Thymus (tissue), 14 donors: ENCODE measurements at places on chromosomes 12 and 14. TPM values are rescaled to one million over a fixed set of nuclear protein-coding genes. Genes with fewer than 3 reads are reported as not detected.

DNA sequence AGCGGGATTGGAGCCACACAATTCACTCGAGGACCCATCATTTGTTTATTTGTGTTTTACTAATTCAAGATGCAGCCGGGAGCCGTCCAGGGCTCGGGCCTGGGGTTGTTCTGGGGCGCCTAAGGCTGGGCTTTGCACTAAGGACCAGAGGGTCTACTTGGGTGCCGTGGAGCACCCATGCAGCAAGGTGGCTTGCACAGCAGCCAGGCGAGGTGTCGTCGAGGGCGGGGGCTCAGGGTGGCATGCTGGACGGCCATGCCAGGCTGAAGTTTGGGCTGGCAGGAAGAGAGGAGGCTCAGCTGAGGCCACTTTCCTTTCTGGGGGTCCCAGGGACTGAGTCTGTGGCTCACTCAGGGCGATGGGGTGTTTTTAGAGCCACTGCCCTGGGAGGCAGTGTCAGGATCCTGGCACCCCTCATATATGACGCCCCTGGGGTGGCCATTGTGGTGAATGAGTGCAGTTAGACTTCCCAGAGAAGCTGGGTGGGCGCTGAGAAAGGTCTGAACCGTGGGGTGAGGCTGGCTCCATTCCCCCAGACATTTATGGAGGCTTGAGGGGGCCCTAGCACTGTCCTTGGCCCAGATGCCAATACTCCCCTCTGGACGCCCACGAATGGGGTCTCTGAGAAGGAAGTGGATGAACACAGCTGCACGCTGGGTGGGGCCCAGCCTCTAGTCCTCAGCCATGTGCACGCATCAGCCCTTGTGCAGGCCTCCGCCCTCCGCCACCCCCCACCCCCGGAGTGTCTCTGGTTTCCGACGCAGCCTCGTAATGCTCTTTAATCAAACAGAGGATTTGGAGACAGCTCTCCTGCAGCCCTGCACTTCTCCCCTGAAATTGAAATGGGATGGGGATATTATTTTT is 11.3 kb downstream of the MEG3 start:
- no peak for DNase-seq
- no peaks in the 10 kb centered on the region for H3K36me3 ChIP-seq
- H3K4me1 ChIP-seq, result peaks cover 4% of the 10 kb centered on the region
- H3K27ac ChIP-seq, result no peak overlapping the region
- H3K27me3 ChIP-seq, result no peaks in the 10 kb centered on the region

GRCh38 chr14:26687301-26687837 is 89.5 kb upstream of the NOVA1 start:
- DNase-seq, result no peak
- H3K4me3 ChIP-seq, result no peak overlapping the region
- H3K4me1 ChIP-seq, result no peaks in the 10 kb centered on the region
- H3K36me3 ChIP-seq, result no peaks in the 10 kb centered on the region

DNA sequence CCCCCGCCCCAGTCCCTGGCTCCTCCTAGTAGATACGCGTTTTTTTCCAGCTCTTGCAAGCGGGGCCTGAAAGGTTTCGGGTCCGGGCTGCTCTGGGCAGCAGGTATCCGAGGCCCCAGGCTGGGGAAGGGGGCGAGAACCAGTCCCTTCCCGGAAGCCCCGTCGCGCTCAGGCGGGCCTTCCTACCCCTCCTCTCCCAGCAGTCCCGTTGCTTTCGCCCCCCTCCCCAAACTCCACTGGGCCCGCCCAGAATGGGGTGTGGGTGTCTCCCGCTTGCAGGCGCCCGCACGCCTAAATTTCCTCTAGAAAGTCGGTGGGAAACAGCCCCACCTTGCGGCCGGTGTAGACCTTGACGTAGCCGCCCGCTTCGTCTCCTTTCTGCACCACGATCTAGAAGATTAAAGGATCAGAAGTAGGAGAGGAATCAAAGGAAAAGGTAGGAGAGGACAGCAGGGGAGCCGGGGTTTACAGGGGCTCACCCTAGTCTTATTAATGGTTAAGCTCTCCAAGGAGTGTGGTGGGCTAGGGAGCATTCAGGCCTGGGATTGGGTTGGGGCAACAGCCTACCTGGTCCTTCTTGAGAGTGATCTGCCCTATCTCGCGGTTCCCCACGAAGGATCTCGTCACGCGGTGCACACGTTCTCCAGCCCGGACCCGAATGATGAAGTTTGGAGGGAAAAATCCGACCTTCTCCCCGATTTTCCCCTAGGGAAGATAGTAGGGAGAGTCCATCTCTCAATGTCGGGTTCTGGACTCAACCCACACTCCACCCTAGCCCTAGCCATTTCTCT is 7.3 kb downstream of the STAC3 start:
- peak; percentile 82 for DNase-seq
- H3K4me1 ChIP-seq, result peaks cover 21% of the 10 kb centered on the region
- H3K36me3 ChIP-seq, result no peaks in the 10 kb centered on the region

GRCh38 chr12:108419949-108420348 is 80.8 kb upstream of the CMKLR1 start:
- no peak overlapping the region for H3K27ac ChIP-seq
- DNase-seq, result no peak
- no peak overlapping the region for H3K4me3 ChIP-seq
- H3K36me3 ChIP-seq, result no peaks in the 10 kb centered on the region

DNA sequence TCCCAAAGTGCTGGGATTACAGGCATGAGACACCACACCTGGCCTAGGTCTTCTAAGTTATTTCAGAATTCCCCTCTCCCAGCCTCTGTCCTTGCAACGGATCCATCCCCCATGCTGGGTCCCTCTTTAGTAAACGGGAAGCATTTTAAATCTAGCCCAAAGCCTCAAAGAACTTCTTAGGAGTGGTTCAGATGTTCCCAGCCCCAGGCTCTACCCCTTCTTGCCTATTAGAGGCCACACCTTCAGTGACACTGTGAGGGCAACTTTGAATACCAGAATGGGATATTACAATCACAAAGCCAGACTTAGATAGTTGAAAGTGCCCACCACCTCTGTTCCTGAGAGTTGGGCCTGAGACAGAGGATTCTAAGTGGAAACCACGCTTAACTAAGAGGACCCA is 18.1 kb upstream of the SPPL3 start:
- no peak for DNase-seq
- no peaks in the 10 kb centered on the region for H3K4me1 ChIP-seq
- no peaks in the 10 kb centered on the region for H3K27me3 ChIP-seq
- no peaks in the 10 kb centered on the region for H3K36me3 ChIP-seq
- no peak overlapping the region for H3K27ac ChIP-seq

GRCh38 chr12:2879853-2880252 is 2.8 kb downstream of the RHNO1 start:
- no peaks in the 10 kb centered on the region for H3K36me3 ChIP-seq
- no peak overlapping the region for H3K4me3 ChIP-seq
- H3K27me3 ChIP-seq, result no peaks in the 10 kb centered on the region
- no peak overlapping the region for H3K27ac ChIP-seq

Gene CCDC60
- total RNA-seq, result 0.52 TPM

Gene LMO3
- total RNA-seq, result 12.7 TPM

Gene KIF26A
- total RNA-seq, result 1.7 TPM
